GM03348 (cell line): ENCODE measurements at places on chromosomes 1 and 21.

- DNase-seq: no peak
Observed at GRCh38 chr1:113325022-113325421, 65.3 kb upstream of the MAGI3 start.

DNA sequence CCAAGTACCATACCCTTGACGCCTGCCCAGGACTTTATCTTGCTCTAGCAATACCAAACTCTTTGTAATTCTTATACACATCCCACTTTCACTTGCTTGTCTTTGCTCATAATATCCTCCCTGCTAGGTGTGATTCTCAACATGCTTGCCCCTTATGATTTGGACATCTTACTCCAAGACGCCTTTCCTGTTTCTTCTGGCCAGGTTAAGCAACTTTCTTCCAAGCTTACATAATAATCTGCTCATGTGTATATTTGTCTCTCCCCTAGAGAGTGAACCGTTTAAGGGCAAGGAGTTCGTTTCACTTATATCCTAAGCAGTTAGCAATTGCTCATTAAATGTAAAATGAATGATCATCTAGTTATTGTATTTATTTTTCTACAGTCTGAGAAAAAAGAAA, 21.8 kb downstream of the CRYZL1 start:
- DNase-seq: no peak

GRCh38 chr1:209505044-209505443, 78.5 kb upstream of the CAMK1G start:
- DNase-seq: peak; percentile 12

- DNase-seq: no peak
Observed at GRCh38 chr1:21955058-21955457, 17.9 kb upstream of the HSPG2 start.

DNA sequence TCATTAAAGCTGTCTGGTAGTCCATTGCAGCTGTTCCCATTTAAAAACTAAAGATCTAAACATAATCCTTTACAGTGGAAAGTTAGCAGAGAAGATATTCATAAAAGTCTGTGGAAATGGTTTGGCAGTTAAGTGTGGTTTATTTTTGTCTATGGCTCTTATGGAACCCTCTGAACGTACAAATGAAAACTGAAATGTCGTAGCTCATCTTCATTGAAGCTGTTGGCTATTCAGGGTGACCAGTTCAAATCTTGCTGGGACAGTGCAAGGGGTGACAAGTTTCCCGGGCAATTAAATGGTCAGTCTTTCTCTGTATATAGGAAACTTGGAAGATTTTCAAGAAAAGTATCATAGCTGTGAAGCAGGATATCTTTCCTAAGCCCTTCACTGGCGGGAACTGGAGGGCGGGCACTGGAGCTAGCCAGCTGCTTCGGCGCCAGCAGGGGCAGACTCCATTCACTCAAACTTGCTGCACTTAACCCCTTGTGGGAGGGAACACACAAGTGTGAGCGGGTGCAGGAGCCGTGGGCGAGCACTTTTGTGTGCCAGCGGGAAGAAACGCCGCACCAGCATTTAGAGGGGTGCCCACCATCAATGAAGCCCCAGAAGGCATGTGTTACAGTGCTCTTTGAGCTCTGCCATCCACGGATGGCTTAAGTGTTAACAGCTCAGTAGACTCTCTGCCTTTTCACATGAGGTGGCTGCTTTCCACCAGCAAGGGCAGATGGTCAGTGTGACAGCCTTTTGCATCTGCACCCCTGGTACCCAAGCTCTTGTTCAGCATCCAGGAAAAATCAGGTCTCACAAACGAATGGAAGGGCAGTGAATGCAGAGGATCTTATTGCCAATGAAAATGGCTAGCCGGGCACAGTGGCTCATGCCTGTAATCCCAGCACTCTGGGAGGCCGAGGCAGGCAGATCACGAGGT, 232.1 kb upstream of the KAZN start:
- DNase-seq: peak; percentile 52

GRCh38 chr1:1272341-1273208, 1.1 kb downstream of the UBE2J2 start:
- DNase-seq: no peak

DNA sequence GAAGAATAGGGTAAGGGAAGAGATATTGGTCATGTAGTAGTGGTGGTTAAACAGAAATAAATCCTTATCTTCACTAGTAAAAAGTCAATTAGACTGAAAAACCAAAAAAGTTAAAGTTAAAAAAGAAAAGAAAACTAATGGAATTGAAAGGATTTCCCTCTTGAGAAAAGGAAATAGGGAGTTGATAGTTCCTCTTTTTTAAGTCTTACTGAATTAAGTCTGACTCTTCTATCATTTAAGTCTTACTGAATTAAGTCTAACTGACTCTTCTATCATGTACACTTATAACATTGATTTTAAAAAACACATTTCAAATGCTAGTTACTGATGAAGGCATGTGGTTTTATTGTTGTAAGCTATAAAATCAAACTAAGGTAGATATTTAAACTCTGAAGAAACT, 49.5 kb upstream of the TENT5C start:
- no peak for DNase-seq

- DNase-seq: no peak
Observed at GRCh38 chr21:25371841-25372425, 235.3 kb downstream of the MRPL39 start.

DNA sequence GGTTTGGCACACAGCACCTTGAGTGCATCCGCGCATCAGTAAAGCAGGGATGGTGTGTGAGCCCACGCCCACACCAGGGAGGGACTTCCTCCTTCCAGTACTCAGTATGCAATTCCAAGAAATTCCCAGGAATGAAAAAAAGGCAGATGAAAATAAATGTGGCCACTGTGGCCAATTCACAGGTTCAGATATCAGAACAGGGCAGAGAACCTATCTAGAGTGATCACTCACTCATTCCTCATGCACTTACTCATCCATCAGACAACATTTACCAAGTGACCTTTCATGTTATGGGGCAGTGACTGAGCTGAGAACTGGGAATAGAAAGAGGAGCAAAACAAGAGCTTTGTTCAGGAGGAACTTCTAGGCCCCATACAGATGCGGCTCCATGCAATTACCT, 113.7 kb downstream of the ZSCAN20 start:
- DNase-seq: peak; percentile 38

DNA sequence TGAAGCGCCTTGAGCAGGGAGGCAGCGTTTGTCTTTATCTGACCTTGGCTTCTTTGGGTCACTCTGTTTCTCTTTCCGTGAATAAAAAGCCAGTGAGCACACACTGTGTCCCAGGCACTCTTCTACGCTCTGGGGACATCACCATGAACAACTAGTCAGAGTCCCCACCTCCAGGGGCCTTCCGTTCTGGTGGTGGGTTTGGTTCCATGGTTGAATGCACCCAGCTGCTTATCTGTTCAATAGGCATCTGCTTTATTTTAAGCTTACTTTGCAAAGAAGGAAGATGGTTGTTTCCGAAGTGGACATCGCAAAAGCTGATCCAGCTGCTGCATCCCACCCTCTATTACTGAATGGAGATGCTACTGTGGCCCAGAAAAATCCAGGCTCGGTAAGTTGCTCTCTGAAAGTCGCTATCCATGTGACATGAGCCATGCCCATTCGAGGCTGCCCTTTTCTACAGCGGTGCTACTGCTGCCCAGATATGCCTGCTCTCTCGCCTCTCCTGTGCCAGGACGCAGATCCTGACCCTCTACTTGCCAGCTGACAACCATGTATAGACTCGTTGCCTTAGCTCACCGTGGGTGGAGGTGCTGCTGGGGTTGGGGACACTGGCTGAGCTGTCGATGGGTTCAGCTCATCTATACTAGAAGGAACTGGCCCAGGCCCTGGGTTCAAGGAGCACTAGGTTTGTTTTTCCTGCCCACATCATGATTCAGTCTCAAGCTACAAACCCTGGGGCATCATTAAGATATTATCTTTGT, 5.9 kb downstream of the MX1 start:
- DNase-seq: no peak

GRCh38 chr1:33323663-33324477, 3.0 kb upstream of the A3GALT2 start:
- DNase-seq: no peak

DNA sequence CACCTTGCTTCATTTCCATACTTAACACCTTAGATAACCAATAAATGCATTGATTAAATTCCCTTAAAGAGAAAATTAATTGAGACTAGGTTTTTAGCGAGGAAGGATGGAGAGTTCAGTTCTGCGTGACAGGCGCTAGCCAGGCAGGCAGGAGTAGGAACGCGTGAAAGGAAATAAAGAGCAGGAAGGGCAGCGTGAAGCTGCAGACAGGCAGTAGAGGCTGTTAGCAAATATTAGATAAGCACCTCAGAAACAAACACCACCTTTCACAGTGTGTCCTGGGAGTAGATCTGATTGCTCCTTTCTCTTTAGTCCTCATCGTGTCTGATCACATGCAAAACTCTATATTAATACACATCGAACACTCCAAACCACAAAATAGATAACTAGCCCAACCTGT, 282.7 kb upstream of the ADGRL2 start:
- no peak for DNase-seq

GRCh38 chr1:180489976-180490375, 12.4 kb downstream of the ACBD6 start:
- DNase-seq: no peak

- DNase-seq: no peak
Observed at GRCh38 chr1:119774746-119775490, 6.2 kb upstream of the HMGCS2 start.

GRCh38 chr1:113191579-113192076, 118.6 kb downstream of the LRIG2 start:
- no peak for DNase-seq

DNA sequence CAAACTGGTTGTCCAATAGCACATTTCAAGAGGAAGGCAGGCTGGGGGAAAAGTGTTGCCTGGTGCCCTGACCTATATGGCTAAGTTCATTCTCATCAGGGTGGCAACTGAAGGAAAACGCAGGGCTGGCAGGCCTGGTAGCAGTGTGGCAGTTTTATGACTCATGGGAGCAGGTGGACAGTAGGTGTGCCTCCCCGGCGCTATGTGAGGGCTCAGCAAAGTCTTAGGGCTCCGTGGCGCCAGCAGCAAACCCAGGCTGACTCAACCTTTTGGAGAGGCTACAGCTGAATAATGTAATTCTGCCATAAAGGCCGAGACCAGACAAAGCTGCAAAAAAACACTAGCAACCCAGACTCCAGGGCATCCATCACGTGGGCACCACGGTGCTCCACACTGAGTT, 23.6 kb downstream of the GADD45A start:
- no peak for DNase-seq

DNA sequence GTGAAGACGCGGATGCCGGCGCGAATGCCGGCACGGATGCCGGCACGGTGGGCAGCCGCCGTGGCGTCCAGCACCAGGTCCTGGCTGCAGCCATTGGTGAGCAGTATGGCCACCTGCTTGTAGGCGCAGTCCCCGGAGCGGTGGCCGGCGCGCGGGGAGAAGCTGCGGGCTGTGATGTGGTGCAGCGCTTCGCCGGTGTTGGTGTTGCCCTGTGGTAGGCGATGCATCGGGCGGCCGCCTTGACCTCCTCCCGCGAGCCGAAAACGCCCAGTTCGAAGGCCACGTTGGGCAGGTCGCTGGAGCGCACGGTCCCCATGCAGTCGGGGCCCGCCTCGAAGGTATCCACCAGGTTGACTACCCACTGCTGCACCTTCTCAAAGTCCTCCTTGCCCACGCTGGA, 120.2 kb downstream of the NR5A2 start:
- DNase-seq: no peak

DNA sequence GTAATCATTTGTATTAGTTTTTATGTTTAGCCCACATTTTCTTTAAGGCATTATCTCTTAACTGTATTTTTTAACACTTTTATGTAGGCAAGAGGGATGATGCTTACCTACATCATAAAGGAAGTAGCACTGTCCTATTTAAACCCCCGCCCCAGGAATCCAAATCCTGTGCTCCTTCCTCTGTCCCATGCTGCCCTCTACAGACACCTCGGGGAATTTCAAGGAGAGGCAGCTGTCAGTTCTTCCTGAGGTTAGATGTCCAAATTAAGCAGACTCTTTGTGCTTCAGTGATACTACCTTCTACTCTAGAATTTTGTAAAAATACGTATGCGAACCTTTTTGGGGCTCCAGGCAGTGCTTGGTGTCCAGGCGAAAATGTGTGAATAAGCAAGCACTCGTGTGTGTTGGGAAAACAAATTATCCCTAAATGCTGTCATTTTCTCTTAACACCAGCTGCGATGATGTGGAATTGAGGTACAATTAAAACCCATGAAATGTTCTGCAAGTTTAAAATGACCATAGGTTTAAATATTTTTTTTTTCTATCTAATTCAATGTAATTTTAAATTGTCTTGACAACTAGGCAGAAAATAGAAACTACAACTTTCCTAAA, 19.2 kb downstream of the CRCT1 start:
- DNase-seq: peak; percentile 74

- no peak for DNase-seq
Observed at GRCh38 chr1:24910210-24910609, 19.9 kb downstream of the RUNX3 start.

DNA sequence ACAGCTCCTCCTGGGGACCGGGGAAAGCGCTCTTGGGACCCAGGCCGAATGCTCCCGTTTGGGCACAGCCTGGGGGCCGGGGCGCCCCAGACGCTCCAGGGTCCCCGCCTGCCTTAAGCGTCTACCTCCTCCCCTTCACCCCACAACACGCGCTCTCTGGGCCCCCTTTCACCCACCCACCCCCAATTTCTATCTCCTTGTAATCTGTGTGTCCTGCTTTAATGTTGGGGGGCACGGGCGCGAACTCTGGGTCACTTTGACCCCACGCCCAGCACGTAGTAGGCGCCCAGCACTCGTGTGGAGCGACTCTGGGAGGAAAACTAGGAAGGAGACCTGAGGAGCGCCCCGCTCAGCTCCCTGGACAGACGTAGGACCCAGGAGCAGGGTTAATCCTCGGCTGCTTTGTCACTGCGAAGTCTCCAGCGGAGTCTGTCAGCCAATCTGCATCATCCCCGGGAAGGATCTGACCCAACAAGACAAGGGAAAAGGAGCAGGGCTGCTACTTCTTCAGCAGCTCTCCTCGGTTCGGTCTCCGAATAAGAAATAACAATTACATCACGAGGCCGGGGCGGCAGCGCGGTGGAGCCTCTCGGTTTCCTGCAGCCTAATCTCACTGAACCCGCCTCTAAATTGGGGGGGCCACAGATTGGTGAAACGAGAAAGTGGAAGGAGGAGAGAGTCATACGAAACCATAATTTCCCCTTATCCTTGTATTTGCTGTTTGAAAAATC, 757 bp upstream of the NRIP1 start:
- peak; percentile 85 for DNase-seq

DNA sequence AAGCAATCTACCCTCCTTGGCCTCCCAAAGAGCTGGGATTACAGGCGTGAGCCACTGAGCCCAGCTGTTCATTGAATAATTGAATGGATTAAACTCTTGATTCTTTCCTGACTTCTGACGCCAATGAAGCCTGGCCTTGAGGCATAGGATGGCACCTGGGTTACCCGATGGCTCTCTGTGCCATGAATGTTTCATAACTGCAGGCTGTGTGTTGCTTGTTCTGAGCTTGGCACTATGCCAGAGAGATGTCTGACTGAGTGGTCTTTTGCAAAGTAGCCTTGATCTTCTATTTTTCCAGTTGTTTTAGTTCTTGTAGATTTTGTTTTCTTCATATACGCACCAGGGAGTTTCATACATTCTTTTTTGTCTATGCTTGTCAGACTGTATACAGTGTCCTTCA, 38.5 kb upstream of the AK4 start:
- no peak for DNase-seq
